Aorta (tissue), 5 donors: ENCODE measurements at places on chromosomes 7 and 10. TPM values are rescaled to one million over a fixed set of nuclear protein-coding genes. Genes with fewer than 3 reads are reported as not detected.
A peak's percentile ranks its signal among the peaks of the same experiment; 100 is the strongest.

GRCh38 chr7:147483634-147484292 is 1106.8 kb upstream of the C7orf33 start:
- DNase-seq, result no peak

- DNase-seq, result no peak
These were observed 236.1 kb downstream of the ELMO1 start for GRCh38 chr7:37212556-37212955.

- no peak for DNase-seq
These were observed 1249.1 kb downstream of the TYW1 start for GRCh38 chr7:68245688-68246087.

DNA sequence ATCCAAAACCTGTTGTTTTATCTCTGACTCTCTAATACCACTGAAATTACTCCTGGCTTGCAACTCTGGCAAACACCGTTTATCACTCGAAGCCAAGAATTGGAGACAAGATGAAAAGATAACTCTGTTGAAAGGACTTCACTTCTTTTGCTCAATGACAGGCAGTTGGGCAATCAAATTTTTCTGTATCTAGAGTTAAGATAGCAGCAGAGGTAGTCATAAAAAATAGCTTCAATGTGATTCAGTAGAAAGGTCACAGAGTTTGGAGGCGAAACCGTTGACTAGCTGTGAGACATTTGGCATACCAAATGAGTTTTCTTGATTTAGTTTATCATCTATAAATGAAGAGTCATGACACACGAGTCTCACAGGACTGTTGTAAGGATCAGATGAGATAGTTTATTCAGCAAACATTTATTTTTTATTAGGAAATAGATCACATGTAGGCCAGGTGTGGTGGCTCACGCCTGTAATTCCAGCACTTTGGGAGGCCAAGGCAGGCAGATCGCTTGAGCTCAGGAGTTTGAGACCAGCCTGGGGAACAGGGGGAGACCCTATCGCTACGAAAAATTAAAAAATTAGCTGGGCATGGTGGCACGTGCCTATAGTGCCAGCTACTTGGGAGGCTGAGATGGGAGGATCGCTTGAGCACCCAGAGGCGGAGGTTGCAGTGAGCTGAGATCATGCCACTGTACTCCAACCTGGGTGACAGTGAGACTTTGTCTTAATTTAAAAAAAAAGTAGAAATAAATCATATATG is 23.6 kb downstream of the AKR1B1 start:
- no peak for DNase-seq

DNA sequence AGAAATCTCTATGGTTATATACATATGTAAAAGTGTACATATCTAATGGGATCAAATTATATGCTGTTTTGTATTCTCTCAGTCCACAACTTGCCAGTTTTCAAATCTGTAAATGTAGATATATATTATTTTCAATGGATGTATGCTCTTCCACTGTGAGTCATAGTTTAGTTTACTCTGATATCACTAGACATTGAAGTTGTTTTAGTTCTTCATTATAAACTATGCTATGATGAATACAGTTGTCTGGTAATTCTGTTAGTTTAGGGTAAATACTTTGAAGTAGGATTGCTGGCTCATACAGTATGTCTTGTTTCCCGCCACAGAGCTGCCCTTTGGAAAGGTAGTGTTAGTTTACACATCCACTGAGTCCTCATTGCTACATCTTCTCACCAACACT is 25.2 kb downstream of the SDK1 start:
- no peak for DNase-seq

GRCh38 chr10:58438340-58438871 is 53.2 kb downstream of the TFAM start:
- DNase-seq, result no peak

DNA sequence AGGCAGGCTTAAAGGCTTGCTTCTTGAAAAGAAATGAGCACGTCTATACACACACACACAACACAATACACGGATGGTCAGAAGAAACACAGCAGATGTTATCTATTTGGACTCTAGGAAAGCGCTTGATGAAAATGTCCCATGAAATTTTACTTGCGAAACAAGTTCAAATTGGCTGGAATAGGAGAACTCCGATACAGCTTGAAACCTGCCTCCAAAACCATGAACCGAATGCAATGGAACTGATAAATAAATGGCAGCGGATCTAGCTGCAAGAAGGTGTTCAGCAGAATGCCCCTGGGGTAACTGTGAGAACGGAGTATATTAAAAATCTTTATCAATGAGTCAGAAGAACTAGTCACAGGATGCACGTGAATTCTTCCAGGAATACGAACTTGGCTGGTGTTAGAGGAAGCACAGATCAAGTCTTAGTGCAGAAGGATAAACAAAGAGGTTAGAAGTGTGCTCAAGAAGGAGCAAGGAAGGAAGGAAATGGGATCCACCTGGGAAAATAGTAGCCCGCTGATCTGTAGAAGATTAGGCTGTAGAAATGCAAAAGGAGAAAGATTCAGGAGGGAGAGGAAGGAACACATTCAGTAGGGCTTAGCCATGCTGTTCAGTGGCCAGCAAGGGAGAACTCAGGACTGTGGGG is 142.0 kb upstream of the PRKCQ start:
- no peak for DNase-seq

GRCh38 chr10:92530891-92531535 is 42.9 kb downstream of the IDE start:
- DNase-seq, result no peak

GRCh38 chr7:149377386-149377785 is 83.5 kb downstream of the ZNF777 start:
- DNase-seq, result no peak

GRCh38 chr7:16028103-16028502 is 341.6 kb upstream of the MEOX2 start:
- no peak for DNase-seq

DNA sequence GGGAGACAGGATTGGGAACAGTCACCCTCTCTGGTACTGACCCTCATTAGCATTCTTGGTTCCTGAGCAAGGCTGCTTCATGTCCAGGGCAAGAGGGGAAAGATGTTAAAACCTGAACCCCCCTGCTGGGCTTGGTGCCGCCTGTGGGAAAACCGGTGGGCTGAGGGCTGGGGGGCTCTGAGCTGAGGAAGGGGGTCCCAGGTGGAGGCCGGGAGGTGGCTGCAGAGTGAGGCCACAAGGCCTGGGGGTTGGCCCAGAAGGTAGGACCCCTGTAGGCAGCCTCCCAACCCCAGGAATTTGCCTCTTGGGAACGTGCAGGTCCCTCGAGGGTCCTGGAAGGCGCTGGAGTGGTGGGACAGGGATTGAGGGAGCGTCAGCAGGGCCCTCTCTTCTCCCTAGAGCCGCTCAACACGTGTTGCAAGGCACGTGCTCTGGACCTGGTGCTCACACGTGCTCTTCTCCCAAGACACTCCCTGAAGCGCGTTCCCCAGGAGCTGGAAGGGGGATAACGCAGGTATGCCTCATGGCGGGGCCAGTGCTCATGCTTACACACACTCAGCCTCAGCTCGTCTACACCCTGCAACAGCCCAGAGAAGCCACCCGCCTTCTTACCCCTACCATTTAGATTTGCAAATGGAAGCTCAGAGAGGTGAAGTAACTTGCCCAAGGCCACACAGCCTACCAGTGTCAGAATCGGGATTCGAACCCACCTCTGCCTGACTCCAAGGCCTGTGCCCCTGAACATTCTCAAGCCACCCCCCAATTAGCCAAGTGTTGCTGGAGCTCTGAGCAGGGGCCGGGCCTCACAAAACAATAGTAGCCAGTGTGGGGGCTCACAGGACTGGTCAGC is 64.4 kb downstream of the LHPP start:
- peak; percentile 59 for DNase-seq

DNA sequence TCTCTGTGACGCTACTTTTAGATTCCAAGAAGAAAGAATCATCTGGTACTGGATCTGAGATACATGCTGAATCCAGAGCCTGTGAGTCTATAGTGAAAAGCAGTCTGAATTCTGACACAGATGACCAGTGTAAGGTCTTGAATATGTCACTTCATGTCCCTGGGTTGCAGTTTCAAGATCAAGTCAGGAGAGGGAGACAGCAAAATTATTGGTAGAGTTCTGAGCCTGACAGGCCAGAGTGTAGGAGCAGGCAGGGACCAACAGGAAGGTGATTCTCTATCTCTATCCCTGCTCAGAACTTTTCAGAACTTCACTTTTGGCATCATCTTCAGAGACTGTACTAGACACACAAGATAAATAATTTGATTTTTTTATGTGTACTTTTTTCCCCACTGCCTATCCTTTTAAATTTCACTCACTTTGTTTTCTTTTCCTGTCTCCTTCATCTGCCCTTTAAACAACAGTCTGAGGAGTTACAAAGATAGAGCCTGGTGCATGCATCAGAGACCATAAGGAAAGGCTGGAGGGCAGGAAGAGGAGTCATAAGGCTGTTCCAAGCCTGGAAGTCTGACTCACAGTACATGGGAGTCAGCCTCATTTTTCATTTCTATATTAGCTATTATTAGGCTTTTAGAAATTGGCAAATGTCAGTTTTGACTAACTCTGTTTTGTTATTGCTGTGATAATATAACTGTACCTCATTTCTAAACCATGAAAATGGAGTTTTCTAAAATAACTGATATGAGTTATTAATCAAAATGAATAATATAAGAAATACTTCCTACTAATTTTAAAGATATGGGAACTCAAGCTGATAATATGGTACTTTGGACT is 120.2 kb upstream of the TMEM229A start:
- DNase-seq, result no peak

DNA sequence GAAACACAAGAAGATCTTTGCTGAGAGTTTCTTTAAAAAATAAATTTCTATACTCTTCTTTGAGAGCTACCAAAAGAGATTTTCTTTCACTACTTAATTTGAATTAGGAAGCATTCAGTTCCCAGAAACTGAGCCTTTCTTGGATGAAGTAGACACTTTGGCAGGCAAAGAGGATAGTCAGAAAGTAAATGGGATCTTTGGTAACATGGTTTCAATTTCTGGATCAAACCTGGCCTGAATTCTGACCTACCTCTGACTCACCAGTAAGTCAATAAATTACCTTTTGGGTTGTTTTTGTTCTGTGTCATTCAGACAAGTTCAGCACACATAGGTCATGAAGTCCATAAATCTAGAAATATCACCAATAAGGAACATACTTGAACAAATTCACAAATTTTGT is 26.8 kb upstream of the CABCOCO1 start:
- no peak for DNase-seq

- no peak for DNase-seq
These were observed 19.6 kb downstream of the GIMAP4 start for GRCh38 chr7:150586785-150587152.

GRCh38 chr10:69464801-69465401 is 13.6 kb downstream of the TSPAN15 start:
- peak; percentile 71 for DNase-seq

DNA sequence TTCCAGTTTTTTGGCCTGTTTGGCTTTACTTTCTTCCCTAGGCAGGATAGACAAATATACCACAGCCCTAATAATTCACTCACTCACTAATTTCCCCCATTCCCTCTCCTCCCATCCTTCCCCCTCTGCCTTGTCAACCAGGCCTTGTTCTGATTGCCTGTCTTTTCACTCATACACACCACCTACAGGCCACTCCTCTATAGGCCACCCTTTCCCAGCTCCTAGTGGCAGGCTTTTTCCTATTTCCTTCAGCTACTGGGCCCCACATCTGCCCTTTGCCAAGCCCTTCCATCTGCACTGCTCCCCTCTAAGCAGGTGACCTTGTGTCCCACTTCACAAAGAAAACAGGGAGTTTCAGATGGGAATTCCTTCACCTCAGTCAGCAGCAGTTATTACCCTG is 59.8 kb upstream of the MSRB2 start:
- DNase-seq, result no peak

DNA sequence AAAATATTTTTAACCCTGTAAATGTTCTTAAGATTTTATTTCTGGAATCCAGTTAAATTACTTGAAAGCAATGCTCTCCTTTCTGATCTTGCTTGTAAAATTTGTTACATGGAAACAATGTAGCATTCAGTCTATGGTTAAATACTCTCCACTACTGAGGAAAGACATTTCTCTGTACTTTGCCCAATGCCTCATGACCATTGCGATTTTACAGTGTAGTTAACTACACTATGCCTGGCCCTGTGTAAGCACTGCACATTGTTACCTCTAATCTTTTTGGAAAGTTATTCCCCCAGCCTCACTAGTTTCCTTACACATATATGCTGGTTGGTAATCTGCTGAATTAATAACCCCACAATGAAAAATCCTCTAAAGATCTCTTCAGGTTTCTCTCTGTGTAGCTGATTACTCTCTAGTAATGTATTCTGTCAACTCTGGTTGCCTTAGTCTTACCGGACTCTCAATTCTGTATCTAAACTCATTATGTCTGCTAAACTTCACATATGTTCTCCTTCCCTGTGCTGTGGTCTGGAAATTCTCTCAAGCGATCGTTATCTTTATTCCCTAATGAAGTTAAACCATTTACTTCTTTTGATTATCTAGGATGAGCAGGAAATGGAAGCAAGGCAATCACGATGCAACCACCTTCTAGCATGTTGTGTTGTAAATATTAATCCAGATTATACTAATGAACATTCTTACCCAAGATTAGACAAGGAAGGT is 58.7 kb upstream of the TMEM106B start:
- DNase-seq, result no peak

DNA sequence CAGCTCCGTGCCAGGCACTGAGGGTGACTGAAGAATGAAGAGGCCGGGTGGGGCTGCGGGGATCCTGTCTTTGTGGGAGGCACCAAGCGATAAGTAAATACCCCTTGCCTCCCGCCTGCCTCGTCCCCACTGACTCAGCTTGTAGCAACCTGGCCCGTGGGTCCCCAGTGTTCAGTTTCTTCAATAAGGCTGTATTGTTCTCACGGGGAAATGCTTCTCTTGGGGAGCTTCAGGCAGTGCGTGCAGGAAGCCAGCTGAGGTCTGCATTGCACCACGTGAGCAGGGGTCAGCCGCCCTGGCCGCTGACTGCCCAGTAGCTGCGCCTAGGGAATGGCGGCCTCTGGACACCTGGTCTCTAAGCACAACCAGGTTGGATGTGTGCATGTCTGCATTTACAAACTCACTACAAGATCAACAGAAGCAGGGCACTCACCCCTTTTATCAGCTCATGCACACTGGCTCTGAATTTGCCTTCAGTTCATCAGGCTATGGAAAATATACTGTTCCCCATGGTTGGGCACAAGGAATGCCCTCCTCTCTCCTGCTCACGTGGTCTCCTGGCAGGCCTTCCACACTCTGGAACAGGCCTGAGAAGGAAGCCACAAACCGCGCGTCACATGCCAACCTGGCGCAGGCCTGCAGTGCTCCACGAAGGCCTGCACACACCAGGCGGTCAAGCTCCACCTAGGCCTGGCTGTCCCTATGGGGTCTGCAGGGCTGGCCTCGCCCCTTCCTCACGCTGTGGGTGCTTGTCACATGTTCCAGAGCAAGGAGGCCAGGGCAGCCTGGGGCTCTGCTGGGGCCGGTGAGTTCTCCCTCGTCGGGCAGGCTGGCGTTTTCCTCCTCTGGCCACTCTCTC is 135.7 kb upstream of the RNF32 start:
- no peak for DNase-seq

GRCh38 chr7:47132471-47132870 is 449.4 kb downstream of the TNS3 start:
- DNase-seq, result no peak

C10orf95 gene
- total RNA-seq, result not detected

ZC3HAV1L gene
- total RNA-seq, result 17.5 TPM

PAPOLB gene
- total RNA-seq, result 0.54 TPM

LLCFC1 gene
- not detected for total RNA-seq

EBLN1 gene
- not detected for total RNA-seq

TEX36 gene
- total RNA-seq, result not detected

ASB10 gene
- total RNA-seq, result not detected
